ENCODE measurements at places on chromosomes 1 and 21.
A peak's percentile ranks its signal among the peaks of the same experiment; 100 is the strongest.

DNA sequence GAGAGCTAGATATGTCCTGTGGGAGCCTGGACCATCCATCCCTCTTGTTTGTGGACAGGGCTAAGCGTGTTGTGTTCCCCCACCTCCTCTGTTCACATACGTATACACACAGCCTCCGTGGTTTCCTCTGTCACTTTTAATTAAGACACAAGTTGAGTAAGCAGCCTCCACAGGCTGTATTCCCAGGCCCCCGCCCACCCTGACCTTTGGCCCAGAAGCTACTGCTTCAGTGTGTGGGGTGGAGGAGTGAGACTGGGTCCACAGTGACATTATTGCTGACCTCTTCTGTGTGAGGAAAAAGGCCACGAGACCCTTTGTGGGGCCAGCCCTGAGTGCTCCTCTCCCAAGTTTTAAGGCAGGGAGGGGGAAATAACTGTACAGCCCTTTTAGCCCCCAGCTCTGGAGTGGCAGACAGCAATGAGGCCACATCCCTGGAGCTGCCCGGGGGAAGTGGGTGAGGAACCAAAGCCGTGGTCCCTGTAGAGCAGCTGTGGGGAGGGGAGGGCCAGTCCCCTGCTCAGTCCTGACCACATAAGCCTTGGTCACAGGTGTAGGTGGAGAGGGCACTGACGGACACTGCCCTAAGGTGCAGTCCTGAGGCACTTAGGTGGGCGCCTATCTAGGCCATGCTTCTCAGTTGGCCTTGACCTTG lies 4.4 kb downstream of the ELOVL1 start:
- no peak for DNase-seq

- DNase-seq = no peak
Measured at GRCh38 chr1:244800821-244801220, 34.6 kb upstream of the COX20 start.

DNA sequence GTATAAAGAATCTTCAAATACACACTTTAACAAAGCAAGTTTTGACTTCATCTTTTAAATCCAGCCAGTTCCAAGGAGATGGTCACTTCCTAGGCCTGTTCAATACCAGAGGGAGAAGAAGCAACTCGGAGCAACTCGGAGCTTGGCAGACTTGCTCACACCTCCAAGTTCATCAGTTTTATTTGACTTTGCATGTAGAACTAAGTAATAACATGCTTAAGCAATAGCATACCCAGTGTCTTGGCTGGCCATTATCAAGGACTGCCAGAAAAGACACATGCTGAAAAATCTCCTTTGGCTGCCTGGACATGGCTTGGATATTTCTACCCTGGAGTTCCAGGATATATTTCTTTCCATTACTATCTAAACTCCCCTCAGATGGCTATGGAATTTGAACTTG lies 52.6 kb downstream of the GNG12 start:
- DNase-seq = no peak

GRCh38 chr1:184157394-184157742 lies 105.8 kb downstream of the TSEN15 start:
- no peak for DNase-seq

GRCh38 chr1:1116701-1117468 lies 996 bp upstream of the C1orf159 start:
- no peak for DNase-seq

- DNase-seq = no peak
Measured at GRCh38 chr1:154483941-154484803, 17.8 kb upstream of the TDRD10 start.

DNA sequence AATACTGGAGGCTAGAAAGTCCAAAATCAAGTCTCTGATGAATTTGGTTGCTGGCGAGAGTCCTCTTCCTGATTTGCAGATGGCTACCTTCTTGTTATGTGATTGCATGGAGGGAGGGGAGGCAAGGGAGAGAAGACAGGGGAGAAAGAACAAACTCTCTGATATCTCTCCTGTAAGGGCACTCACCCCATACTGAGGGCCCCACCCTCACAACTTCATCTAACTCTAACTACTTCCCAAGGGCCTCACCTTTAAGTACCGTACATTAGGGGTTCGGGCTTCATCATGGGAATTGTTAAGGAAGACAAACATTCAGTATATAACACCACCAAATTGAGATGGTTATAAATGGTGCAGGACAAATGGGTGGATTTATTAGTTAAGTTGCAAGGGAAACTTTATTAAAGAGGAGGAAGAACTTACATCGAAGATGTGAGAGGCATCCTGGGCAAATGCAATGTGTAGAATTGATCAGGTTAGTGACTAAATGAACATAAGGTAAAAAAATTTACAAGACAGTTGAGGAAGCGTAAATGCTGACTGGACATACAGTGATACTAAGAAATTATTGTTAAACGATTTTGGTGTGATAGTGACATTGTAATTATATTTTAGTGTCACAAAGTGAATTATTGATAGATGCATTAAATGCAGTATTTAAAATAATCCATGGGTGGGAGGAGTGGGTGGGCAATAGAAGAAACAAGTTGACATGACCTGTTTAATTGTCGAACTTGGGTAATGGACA lies 10.6 kb downstream of the OR2B11 start:
- no peak for DNase-seq

GRCh38 chr1:230043081-230043480 lies 24.0 kb upstream of the GALNT2 start:
- DNase-seq = no peak

DNA sequence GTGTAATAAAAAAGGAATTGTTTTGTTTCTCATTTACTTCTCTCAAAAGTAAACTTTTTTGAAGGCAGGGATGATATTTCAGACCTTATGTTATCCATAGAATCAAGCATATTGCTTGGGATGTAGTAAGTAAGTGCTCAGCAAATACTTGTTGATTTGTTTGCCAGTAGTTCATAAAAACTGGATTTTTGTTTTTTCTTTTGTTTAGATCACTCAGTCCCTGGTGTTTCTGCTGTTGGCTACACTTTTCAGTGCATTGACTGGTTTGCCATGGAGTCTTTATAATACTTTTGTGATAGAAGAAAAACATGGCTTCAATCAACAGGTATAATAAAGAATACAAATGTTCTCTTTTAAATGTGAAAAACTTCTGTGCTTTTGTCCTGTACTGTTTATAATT lies 10.2 kb downstream of the ZMPSTE24 start:
- no peak for DNase-seq

DNA sequence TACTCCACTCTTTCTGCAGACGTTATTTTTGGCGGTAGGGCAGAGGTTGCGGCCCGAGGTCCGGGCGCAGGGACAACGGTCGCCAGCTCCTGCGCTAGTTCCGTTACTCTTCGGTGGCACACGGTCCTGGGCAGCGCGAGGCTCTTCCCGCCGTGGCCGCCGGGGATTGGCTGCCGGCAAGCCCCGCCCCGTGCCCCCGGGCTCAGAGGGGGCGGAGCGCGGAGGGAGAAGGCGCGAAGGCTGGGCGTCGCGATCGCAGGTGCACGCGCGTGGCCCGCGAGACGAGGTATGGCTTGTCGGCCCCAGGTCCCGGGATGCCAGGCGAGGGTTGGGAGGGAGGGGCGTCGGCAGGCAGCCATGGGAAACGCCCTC lies 518 bp upstream of the SHE start:
- no peak for DNase-seq

- no peak for DNase-seq
Measured at GRCh38 chr1:237864338-237865244, 26.1 kb downstream of the ZP4 start.

- DNase-seq = no peak
Measured at GRCh38 chr1:147741065-147741464, 19.3 kb downstream of the GJA5 start.

- no peak for DNase-seq
Measured at GRCh38 chr1:36524359-36525062, 41.8 kb upstream of the CSF3R start.

DNA sequence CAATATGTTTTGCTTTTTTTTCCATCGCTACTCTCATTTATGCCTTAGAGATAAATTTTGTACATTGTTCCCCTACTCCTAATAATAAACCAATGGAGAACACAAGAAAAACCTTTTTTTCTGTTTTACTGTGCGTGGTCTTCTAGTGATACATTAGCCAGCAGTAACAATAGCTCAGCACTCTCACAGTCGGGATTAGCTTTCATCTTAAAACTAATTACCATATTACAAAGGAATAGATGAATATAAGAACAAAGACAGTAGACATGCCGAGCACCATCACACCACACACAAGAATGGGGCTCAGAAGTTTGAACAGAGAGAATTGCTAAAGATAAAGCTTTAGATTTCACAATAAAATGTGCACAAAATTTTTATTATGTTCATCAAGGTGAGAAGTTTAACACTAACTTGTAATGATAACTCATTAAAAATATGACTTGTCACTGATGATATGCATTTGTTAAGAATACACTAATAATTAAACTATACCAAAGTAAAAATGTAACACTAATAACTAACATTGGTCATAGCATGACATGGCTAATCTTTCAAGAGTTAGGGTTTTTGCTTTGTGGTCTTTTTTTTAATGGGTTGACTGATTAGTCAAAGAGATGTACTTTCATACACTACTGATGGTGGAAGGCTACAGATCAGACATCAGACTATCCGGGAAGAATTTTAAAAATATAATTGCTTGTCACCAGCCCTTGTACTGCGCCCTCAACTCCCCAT lies 61.8 kb downstream of the EXTL2 start:
- no peak for DNase-seq

GRCh38 chr1:69639159-69639558 lies 71.4 kb downstream of the LRRC7 start:
- no peak for DNase-seq

GRCh38 chr1:55235722-55236121 lies 20.6 kb upstream of the USP24 start:
- DNase-seq = no peak

DNA sequence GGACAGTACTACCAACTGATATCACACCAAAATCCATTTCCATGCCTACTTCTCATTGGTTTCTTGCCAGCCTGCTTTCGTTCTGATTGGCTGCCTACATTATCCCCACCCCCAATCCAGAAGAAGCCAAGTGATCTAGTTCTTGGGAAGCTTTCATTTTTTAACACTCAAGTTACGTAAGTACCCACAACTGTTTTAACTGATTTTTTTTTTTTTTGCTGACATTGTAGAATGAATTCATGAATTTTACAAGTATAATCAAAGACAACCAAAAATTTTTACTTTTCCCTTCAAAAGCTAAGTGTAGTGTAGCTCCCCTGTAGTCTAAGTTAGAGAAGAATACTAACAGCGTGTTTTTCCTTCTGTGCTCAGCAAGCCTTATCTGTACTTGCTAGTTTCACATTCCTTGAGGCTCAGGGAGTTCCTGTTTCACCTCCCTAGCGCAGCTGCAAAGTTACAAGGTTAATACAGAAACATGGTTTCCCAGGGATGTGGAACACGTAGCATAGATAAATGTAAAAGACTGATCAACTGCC lies at the start of gene SLC9C2:
Gene SLC9C2, minus strand, starts transcription at position 17 of the 536 bp plus-strand sequence. CDS start 1,296 bp downstream, outside the sequence.
- DNase-seq = no peak

GRCh38 chr21:17352996-17353655 lies 159.7 kb upstream of the CXADR start:
- no peak for DNase-seq

- DNase-seq = no peak
Measured at GRCh38 chr1:101295209-101295608, 58.4 kb downstream of the S1PR1 start.

DNA sequence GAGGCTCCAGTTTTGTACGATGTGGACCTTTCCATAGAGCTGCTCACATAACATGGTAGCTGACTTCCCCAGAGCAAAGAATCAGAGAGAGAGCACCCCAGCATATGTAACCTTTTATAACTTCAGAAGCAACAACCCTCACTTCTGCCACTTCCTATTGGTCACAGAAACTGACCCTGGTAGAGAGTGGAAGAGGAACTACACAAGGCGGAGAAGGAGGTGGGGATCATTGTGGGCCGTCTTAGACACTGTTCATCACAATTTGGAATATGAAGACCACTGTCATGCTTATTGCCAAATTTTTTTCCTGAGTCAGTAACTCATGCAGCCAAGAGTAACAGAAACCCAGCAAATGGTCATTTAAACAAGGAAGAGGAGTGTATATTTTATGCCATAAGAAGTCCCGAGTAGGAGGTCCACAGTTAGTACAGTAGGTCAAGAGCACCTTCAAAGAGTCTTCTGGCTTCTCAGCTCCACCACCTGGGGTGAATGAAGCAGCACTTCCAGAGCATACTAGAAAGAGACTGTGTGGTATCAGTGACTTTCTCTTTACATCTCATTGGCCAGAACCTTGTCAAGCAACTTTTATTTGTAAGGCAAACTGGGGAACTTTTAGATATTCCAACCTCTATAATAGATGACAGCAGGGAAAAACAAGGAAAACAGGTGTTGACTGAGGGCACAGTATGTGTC lies 71.8 kb downstream of the ODF2L start:
- DNase-seq = no peak

GRCh38 chr1:117045644-117046043 lies 14.5 kb upstream of the TTF2 start:
- no peak for DNase-seq

- no peak for DNase-seq
Measured at GRCh38 chr1:53371121-53371666, 43.3 kb upstream of the LRP8 start.

DNA sequence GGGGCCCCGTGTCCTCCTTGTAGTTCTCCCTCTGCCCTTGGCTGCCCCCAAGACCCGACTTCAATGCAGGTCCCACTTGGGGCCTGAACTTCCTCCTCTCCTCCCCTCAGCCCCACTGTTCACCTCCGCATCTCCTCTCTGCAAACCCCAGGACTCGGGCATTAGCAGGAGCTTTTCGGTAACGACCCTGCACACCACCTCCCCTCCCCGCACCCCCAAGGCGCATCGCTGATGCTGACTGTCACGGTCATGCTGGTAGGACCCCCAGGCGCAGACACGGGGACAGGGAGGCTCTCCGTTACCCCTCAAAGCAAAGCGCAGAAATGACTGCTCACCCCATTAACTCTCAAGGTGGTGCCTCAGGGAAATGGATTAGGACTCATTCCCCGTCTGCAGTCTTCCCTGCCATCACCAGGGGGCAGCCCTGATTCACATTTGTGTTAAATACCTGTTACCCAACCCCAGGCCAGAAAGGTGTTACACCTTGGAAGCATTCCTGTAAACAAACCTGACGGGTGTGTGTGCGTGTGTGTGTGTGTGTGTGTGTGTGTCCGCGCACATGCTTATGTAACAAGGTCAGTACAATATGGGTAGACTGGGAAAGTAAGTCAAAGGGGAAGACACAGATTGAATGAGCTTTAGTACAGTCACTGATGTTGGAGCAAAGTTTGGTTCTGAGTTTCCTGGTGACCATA lies 6.4 kb upstream of the GUCA2B start:
- peak; percentile 27 for DNase-seq

GRCh38 chr1:100234432-100234831 lies 15.2 kb downstream of the DBT start:
- no peak for DNase-seq

GRCh38 chr1:24009406-24009805 lies 29.3 kb upstream of the SRSF10 start:
- no peak for DNase-seq

- no peak for DNase-seq
Measured at GRCh38 chr1:15283526-15283925, 36.5 kb downstream of the FHAD1 start.

Data from stimulated activated CD8-positive, alpha-beta memory T cell treated with anti-CD3 and anti-CD28 coated beads, Interleukin-4, amount 100 ng/mL, for 4 hours (primary cell).